ENCODE measurements at places on chromosomes 2 and 18.

DNA sequence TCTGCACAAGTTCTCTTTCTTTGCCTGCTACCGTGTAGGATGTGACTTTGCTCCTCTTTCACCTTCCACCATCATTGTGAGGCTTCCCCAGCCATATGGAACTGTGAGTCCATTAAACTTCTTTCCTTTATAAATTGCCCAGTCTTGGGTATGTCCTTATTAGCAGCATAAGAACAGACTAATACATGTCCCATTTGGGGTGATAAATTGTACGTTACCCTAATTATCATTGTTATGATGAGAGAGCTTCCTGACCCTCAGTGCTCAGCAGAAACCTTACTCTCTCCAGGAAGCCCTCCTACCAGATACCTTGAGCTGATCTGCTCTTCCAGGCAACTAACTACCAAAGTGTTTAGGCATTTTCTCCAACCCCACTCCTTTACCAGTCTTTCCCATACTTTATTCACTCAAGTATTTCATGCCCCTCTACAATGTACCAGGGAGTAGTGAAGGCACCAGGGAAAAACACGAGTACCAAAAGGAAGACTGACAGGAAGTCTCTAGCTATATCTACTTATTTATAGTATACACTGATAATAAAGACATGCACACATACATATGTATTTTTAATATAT is 196.2 kb downstream of the MYCN start:
- no peak for DNase-seq

GRCh38 chr18:51153659-51154371 is 43.7 kb downstream of the MEX3C start:
- DNase-seq: no peak

DNA sequence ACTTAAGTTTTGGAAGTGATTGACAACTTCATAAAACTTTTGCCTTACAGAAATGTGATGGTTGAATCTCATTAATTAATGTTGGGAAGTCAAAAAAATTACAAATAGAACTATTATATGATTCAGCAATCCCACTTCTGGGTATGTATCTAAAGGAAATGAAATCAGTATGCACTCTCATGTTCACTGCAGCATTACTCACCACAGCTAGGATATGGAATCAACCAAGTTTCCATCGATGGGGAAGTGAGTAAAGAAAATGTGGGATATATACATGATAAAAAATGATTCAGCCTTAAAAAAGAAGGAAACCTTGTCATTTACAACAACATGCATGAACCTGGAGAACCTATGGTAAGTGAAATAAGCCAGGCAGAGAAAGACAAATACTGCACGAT is 112.4 kb upstream of the WDR75 start:
- DNase-seq: no peak

DNA sequence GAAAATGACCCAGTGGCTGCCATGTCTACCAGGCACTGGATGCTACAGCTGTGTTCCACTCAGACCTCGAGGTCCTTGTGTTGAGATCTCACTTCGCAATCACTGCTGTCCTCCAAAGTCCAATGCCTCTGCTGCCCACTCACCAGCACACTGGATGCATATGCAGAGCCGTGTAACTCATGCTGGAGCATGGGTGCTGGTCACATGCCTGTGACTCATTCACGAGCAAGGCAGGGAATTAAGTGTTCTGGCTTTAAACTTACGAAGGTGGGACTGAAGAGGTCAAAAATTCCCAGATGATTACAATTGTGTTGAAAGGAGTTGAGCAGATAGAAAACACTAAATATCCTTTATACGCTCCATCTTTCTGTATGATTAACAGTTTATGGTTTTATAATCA is 417.5 kb downstream of the NUP35 start:
- DNase-seq: no peak

GRCh38 chr2:62447411-62447810 is 58.6 kb downstream of the TMEM17 start:
- DNase-seq: no peak
